ENCODE measurements at places on chromosomes 6 and 20.

GRCh38 chr20:1338096-1338495 is 9.2 kb upstream of the SDCBP2 start:
- no peak for DNase-seq

- DNase-seq = no peak
Measured at GRCh38 chr6:137116807-137117206, 56.6 kb downstream of the IL22RA2 start.

GRCh38 chr6:125815080-125815910 is 24.5 kb downstream of the NCOA7 start:
- DNase-seq = no peak

- DNase-seq = peak; percentile 38
Measured at GRCh38 chr20:16801919-16802651, 53.9 kb downstream of the OTOR start.
